GM23338 (cell line): ENCODE measurements at places on chromosomes 12 and 14. TPM values are rescaled to one million over a fixed set of nuclear protein-coding genes. Genes with fewer than 3 reads are reported as not detected.

DNA sequence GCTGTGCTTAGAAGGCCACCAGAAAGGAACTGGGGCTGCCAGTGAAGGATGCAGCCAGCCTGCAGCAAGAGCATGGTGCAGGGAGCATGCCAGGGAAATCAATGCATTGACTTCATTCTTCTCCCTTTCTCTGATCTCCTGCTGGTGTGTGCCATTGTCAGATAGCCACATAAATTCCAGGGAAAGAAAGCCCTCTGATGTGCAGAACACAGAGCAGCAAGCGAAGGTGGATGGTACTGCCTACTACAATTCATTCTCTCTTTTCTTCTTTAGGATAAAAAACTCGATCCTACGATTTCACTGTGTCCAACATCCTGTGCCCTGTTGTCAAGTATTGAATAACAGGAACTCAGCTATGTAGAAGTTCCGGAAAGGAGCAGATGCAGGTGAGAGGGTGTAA lies 446.7 kb upstream of the TMEM132C start:
- H3K27me3 ChIP-seq: no peaks in the 10 kb centered on the region
- no peaks in the 10 kb centered on the region for H3K4me1 ChIP-seq
- no peak overlapping the region for H3K4me3 ChIP-seq
- no peak for DNase-seq
- H3K36me3 ChIP-seq: no peaks in the 10 kb centered on the region

DNA sequence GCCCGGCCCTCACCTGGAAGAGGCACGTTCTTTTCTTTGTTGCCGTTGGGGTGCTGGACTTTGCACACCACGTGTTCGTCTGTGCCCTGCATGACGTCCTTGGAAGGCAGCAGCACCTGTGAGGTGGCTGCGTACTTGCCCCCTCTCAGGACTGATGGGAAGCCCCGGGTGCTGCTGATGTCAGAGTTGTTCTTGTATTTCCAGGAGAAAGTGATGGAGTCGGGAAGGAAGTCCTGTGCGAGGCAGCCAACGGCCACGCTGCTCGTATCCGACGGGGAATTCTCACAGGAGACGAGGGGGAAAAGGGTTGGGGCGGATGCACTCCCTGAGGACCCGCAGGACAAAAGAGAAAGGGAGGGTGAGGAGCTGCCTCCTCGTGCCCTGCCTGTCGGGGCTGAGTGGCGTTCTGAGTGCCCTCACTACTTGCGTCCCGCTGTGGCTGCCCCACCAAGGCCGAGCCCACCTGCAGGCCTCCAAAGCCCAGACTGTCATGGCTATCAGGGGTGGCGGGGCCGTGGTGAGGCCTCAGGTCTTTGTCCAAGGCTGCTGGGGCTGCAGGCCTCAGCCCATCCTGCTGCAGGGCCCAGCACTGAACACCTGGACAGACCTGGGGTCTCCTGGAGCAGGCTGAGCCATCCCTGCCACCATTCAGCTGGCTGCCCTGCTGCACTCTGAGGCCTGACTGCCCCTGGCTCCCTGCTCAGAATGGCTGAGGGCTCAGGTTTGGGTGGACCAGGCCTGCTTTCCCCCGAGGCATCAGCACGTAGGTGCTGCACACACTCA lies 329.7 kb downstream of the TMEM121 start:
- H3K27ac ChIP-seq: no peak overlapping the region
- H3K4me1 ChIP-seq: no peaks in the 10 kb centered on the region
- H3K27me3 ChIP-seq: no peaks in the 10 kb centered on the region
- no peak for DNase-seq
- H3K36me3 ChIP-seq: no peaks in the 10 kb centered on the region
- H3K4me3 ChIP-seq: no peak overlapping the region

- no peaks in the 10 kb centered on the region for H3K36me3 ChIP-seq
- no peak overlapping the region for H3K27ac ChIP-seq
- H3K4me1 ChIP-seq: no peaks in the 10 kb centered on the region
- H3K4me3 ChIP-seq: no peak overlapping the region
- H3K27me3 ChIP-seq: no peaks in the 10 kb centered on the region
- no peak for DNase-seq
Observed at GRCh38 chr14:28303248-28303647, 463.3 kb upstream of the FOXG1 start.

SSPN gene
- 1.1 and 3.1 TPM in 2 replicates for total RNA-seq
